Lower leg skin (tissue), 4 donors: ENCODE measurements at places on chromosomes 5 and 9.

DNA sequence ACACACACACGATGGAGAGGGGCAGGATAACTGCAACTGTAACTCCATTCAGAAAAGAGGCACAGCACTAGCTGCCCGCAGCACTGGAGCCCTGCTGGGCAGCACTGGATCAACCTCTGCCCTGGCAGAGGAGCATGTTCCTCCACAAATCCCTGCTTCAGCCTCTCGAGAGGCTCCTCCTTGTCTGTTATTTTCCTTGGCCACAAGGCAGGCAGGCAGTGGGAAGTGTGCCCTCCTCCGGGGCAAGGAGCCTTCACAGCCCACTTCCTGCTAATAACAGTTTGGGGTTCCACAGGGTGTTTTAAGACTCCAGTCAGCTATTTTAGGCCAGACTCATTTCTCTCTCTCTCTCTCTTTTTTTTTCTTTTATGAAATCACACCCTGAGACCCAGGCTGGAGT is 11.8 kb downstream of the FXN start:
- DNase-seq: peak; percentile 54

GRCh38 chr5:15105799-15106393 is 234.3 kb upstream of the ANKH start:
- peak; percentile 17 for DNase-seq

GRCh38 chr9:111873901-111874300 is 22.7 kb upstream of the UGCG start:
- DNase-seq: no peak

DNA sequence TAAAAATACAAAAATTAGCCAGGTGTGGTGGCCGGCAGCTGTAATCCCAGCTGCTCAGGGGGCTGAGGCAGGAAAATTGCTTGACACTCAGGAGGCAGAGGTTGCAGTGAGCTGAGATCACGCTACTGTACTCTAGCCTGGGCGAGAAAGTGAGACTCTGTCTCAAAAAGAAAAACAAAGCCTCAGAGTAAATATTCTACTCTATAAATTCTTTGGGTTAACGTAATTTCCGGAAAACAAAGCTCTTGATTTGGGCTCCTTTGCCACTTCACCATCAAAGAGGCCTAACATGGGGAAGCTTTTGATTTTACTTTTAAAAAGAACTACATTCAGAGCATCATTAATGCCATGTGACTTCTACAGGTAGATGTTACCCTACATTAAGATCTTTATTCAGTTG is 103.1 kb downstream of the SERINC5 start:
- no peak for DNase-seq

DNA sequence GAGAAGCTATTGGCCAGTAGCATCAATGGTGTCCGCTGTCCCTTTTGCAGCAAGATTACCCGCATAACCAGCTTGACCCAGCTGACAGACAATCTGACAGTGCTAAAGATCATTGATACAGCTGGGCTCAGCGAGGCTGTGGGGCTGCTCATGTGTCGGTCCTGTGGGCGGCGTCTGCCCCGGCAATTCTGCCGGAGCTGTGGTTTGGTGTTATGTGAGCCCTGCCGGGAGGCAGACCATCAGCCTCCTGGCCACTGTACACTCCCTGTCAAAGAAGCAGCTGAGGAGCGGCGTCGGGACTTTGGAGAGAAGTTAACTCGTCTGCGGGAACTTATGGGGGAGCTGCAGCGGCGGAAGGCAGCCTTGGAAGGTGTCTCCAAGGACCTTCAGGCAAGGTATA is 10.8 kb downstream of the TRIM32 start:
- no peak for DNase-seq

DNA sequence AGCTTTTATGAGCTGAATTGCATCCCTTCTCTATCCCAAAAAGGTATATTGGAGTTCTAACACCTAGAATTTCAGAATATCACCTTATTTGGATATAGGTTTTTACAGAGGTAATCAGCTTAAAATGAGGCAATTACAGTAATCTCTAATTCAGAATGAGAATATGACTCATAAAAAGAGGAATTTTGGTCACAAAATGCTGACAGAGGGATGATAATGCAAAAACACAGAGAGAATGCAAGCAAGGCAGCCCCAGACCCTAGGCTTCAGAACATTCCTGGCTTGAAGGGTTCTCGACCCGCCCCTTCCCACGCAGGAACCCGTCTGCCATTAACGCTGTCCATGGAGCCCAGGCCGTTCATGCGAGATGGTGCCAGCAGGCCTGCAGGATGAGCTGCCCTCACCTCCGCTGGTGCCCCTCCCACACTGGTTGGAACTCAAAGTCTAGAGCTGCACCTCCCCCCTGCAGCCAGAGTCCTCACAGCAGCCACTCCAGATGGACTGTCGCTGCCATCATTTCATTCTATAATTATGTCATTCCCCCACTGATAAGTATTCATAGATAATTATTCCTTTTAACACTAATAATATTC is 1173.4 kb upstream of the ACO1 start:
- DNase-seq: no peak

- DNase-seq: no peak
Measured at GRCh38 chr5:151077967-151078366, 2.9 kb downstream of the TNIP1 start.

DNA sequence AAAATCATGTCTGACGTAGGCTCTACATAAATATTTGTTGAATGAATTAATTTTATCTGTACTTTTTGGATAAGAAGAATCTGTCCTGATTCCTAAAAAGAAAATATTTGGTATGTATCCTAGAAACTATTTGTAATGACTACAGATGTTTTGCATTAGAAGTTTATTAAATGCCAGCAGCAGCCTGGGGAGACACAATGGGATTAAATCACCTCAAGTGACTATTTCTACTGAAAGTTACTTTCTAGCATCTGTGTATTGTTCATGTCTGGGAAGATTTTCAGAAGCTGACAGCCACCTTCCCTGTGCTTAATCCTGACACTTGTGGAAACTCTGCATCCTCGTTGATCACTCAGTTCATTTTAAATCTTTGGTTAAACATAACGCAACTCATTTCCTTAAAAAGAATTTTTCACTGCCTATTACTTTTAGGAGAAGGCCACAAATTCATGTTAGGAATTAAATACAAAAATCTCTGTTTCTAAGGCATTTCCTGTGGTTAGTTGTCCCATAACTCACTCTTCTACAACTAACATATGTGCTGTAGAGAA is 209.3 kb upstream of the PPP1R2B start:
- DNase-seq: no peak

- DNase-seq: no peak
Measured at GRCh38 chr5:156991714-156992113, 28.7 kb upstream of the TIMD4 start.

GRCh38 chr5:113989278-113989912 is 372.5 kb upstream of the KCNN2 start:
- no peak for DNase-seq

DNA sequence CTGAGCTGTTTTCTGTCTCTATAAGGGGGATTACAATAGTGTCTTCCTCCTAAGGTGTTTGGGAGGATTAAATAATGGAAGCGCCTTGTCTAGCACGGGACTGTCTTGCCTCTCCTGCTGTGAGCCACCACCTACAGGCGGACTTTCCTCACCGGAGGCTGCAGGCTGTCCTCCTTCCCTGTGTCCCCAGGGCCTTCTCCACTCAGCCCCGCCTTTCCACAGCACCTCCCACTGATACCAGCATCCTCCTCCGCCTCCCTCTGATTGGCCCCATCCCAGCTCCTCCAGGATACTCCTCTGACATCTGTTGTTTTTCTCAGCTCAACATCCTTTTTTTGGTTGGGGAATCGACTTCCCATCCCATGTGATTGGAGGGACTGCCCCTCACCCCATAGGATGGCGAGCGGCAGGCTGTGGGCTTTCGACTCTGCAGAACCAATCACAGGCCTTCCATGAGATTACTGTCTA is 851 bp upstream of the ZDHHC12 start:
- peak; percentile 94 for DNase-seq

DNA sequence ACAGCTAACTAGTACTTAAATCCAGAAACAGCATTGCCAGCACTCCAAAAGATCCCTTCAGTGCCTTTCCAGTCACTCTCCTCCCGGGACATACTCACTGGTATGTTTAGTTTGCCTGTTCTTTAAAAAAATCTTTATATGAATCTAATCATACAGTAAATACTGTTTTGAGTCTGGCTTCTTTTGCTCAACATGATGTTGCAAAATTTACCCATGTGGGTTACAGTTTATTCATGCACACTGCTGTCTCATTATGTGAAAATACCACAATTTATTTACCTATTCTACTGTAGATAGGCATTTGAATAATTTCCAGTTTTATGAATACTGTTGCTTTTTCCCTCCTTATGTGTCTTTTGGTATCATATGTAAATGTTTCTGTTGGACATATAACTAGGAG is 13.5 kb downstream of the NDFIP1 start:
- DNase-seq: no peak

DNA sequence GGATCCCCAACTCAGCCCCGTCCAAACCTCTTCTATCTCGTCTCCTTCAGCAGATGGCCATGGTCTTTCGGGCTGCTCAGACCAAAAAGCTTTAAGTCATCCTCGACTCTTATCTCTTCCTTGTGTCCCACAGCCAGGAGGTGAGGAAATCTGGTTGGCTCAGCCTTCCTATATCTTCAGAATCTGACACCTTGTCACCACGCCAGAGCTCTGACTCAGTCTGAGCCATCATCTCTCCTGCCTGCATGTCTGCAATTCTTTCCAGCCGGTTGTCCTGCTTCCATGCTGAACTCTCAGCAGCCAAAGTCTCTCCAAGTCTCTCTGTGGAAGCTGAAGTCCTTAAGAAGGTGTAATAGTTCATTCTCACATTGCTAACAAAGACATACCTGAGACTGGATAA is 419.3 kb upstream of the ADAMTS16 start:
- no peak for DNase-seq

DNA sequence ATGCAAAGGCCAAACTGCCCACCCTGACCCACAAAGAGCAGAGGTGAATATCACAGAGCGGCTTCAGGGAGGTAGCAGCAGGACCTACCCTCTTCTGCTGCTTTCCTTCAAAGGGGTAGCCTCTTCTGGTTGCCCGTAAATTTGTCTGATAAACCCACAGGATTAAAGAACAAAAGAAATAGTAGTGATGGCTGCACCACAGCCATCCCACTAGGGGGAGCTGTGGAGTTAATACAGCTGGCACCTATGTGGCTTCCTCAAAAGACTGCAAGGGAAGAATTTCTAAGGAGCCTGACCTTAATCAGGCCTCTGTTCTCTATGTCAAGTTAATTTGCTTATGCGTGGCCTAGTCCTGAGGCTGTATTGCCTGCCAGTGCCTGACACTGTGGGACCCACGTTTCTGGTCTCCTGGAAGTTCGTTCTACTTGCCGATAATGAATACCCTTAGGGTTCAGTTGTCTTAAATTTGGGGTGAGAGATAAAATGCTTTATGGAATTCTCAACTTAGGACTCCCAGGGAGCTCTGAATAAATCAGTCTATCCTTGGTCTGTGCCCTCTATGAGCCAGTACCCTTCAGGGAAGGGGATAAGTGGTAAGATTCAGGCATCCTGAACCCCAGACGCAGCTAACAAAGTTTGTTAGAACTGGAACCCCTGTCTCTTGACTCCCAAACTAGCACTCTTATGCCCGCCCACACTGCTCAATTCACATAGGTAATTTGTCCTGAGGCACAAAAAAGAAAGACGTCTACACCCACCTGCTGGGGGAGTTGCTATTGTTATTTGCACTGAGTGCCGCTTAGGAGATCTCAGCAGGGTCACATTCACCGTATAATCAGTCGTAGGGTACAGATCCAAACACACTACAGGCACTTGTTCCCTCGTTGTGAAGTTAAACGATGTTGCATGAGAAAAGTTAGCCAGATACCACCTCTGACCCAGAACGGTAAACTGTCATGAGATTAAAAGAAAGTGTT is 77.1 kb downstream of the SUSD1 start:
- no peak for DNase-seq

- no peak for DNase-seq
Measured at GRCh38 chr9:83355729-83356151, 182.5 kb downstream of the FRMD3 start.

DNA sequence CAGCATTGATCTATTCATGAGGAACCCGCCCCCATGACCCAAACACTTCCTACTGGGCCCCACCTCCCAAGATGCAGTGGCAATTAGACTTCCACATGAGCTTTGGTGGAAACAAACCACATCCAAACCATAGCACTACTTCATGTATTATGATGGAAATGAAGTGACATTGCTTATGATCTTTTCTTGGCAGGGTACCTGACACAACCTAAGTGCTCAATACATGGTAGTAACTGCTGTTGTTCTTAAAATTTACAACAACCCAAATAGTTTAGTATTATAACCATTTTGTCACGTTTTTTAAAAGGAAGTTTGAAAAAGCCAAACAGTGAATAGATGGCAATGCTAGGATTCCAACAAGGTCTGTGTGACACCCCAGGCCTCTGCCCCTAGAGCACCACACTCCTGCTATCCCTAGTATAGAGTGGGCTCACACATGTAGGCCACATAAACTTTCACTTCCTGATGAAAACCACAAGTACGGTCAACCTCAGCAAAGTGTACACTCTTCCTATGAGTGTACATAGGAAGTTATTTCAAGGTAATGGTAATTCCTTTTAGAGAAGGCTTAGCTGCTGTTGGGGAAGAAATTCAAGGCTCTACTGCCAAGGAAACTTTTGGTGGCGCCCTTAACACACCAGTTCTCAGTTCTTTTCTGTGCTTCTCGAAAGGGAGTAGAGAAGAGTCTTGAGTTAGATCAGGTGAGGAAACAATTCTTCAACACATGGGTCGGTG is 97.6 kb downstream of the ARSB start:
- no peak for DNase-seq

GRCh38 chr9:115374724-115375268 is 256.8 kb upstream of the TNC start:
- DNase-seq: no peak

DNA sequence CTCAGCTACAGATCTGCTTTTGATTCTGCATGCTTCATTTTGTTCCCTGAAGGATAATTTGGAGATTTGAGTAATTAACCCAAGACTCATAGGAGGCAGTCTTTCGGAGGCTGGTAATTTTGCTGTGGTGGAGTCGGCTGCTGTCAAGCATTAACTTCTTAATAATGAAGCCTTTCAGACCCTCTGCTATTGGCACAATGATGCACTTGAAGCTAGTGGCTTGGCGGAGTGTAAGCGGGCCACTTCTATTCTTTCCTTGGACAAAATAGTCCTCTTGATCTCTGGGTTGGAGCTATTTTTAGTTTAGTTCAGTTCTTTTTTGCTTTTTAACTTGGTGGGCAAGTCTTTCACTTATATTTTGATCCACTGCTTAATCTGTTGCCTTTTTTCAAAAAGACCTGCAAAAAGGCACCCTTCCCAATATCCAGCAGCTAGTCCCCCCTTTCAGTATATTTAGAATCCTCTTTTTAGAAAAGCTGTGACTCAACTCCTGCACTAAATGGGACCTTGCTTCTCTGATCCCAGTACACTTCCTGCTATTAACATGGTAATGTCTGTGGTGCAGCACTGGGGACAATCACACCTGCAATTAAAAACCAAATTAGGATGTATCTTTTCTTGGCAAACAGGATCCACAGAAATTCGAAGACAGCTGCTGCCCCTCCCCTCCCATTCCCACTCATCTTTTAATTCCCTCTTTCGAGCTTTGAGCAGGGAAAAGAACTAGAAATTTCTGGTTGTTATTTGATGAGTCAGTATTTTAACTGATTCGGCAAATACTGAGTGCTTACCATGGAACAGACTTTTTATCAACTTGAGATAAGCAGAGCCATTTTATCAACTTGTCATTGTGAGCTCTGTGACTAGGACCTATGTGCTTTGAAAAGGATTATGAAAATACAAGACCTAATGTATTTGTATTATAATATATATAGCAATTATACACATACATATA is 169.4 kb upstream of the ANKRD55 start:
- DNase-seq: no peak

GRCh38 chr5:88819301-88819999 is 63.5 kb downstream of the MEF2C start:
- no peak for DNase-seq

GRCh38 chr9:93099551-93100275 is 3.7 kb downstream of the CARD19 start:
- DNase-seq: peak; percentile 84

GRCh38 chr9:27432308-27432707 is 91.8 kb upstream of the IFNK start:
- DNase-seq: no peak
